ENCODE measurements at places on chromosomes 13 and 19. TPM values are rescaled to one million over a fixed set of nuclear protein-coding genes. Genes with fewer than 3 reads are reported as not detected.
A peak's percentile ranks its signal among the peaks of the same experiment; 100 is the strongest.

- no peaks in the 10 kb centered on the region for H3K36me3 ChIP-seq
- no peak for DNase-seq
- peaks cover 14% of the 10 kb centered on the region for H3K27me3 ChIP-seq
- H3K4me1 ChIP-seq = no peaks in the 10 kb centered on the region
- no peak overlapping the region for H3K27ac ChIP-seq
Observed at GRCh38 chr13:23771956-23772355, 117.2 kb downstream of the MIPEP start.

- H3K27ac ChIP-seq = no peak overlapping the region
- H3K4me1 ChIP-seq = no peaks in the 10 kb centered on the region
- H3K27me3 ChIP-seq = no peaks in the 10 kb centered on the region
- no peak overlapping the region for H3K4me3 ChIP-seq
- DNase-seq = no peak
Observed at GRCh38 chr13:66689628-66690027, 540.5 kb downstream of the PCDH9 start.

- H3K36me3 ChIP-seq = peaks cover 14% of the 10 kb centered on the region
- H3K27ac ChIP-seq = no peak overlapping the region
Observed at GRCh38 chr19:3852614-3853254, 16.1 kb downstream of the ZFR2 start.

DNA sequence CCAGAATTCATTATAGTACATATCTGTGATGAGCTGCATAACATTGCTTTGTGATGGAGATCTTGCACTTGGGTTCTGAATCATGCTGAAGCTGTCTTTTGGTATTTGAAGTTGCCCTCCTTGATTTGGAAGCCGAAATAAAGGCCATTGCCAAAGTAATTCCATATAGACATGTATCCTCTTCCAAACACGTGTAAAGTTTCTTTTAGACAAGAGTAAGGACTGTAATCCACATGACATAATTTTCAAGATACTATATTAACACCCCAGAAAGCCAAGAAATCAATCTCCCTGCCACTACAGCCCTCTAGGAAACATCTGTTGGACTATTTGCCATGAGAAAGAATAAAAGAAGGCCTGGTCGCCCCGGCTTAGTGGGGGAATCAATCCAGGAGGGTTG lies 754.2 kb downstream of the FGF9 start:
- no peak overlapping the region for H3K27ac ChIP-seq
- no peak for DNase-seq
- H3K4me3 ChIP-seq = no peak overlapping the region
- H3K4me1 ChIP-seq = peaks cover 4% of the 10 kb centered on the region
- no peaks in the 10 kb centered on the region for H3K27me3 ChIP-seq
- no peaks in the 10 kb centered on the region for H3K36me3 ChIP-seq

DNA sequence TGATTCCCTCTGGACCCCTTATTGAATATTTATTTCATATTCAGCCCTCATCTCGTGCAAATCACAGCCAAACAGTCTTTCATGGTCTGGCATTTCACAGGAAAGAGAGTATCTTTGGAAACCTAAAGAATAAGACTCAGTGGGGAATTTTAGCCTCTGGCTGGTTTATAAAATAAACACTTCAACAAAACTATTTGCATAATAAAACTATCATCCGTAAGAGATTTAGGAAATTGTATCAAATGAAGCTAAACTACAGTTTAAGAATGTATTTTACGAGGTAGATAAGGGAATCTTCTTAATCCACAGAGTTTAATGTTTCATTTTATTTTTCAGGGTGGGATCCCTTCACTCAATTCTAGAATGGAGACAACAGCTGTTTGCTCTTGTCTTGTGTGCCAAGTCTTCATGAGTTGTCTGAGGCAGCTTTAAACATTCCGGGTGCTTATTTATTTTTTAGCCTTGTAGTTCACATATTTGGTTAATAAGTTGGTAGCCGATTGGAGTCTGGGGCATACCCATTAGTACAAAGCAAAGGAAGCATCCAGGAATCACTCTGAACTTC lies 634.4 kb upstream of the KLF12 start:
- H3K4me3 ChIP-seq = no peak overlapping the region
- no peak overlapping the region for H3K27ac ChIP-seq
- H3K4me1 ChIP-seq = no peaks in the 10 kb centered on the region
- H3K27me3 ChIP-seq = no peaks in the 10 kb centered on the region

DNA sequence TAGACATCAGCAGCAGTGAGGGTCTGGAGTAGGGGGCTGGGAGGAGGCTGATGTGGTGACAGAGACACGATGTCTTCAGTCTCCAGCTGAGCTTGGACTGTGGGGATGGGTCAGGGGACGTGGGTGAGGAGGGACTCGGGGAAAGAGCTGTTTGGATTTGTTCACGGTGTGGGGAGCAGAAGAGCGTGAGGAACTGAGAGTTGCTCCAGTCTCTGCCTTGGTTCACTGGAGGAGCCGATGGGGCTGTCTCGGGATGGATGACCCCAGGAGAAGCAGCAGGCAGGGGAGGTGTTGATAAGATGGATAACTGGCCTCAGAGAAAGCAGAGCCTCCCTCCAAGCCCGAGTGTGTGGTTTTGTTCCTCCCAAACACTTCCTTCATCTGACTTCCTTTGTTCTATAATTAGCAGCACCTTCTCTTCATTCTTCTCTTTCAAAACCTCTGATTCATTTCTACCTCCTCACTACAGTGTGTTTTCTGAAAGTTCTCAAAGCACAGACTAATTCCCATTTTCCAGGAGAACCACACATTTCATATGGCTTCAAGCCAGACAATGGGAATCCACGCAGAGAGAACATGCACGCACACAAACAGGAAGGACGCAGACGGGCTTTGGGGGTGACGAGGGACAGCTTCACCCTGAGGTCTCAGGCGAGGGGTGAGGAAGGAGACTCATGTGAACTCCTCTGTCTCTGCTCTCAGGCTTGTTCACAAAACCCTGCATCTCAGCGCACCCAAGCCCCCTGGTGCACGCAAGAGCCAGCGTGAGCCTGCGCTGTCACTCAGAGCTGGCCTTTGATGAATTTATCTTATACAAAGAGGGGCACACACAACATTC lies 18.6 kb downstream of the LAIR2 start:
- H3K27me3 ChIP-seq = no peaks in the 10 kb centered on the region
- no peak for DNase-seq
- H3K4me3 ChIP-seq = no peak overlapping the region
- no peaks in the 10 kb centered on the region for H3K36me3 ChIP-seq
- H3K4me1 ChIP-seq = no peaks in the 10 kb centered on the region

- H3K27me3 ChIP-seq = peaks cover 5% of the 10 kb centered on the region
- no peak overlapping the region for H3K4me3 ChIP-seq
- no peak overlapping the region for H3K27ac ChIP-seq
- H3K36me3 ChIP-seq = no peaks in the 10 kb centered on the region
Observed at GRCh38 chr19:3818918-3819317, 32.7 kb upstream of the MATK start.

DNA sequence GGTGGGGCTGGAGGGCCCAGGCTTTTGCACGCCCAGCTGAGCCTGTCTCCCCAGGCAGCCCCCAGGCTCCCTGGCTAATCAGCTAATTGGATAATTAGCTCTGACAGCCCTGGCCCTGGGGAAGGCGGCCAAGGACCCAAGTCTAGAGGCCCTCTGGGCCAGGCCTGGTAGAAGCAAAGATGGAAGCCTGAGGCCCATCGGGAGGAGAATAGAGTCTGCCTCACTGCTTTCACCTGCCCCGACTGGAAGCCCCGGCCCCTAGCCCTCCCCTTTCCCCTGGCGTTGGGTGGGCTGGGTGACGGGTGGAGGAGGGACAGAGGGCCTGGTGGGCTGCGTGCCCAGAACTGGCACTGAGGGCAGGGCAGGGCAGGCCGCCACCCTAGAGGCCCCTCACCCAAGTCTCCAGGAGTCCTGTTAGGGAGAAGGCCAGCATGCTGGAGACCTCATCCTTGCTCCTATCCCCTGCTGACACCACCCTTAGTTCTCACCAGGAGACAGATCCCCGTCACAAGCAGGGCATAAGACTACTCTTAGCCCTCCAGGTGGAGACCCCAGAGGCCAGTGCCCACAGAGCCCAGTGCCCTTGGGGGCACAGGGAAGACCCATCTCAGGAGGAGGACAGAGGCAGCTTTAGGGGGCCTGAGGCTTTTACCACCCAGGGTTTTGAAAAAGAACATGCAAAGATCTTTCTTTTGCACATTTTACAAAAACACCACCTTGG lies 12.0 kb downstream of the LYL1 start:
- no peak for DNase-seq
- H3K4me1 ChIP-seq = peaks cover 16% of the 10 kb centered on the region
- peak overlapping the region; percentile 98 for H3K27ac ChIP-seq
- H3K27me3 ChIP-seq = peaks cover 32% of the 10 kb centered on the region

DNA sequence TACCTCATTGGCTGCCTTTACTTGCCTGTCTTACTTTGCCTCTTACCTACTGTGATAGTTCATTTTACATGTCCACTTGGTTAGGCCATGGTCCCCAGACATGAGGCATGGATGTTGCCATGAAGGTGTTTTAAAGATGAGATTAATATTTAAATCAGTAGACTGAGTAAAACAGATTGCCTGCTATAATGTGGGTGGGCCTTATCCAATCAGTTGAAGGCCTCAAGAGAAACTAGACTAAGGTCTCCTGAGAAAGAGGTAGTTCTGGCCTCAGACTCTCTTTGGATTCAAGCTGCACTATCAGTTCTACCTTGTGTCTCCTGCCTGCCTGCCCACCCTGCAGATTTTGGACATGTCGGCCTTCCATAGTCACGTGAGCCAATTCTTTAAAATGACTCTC lies 26.1 kb downstream of the ADGRE3 start:
- H3K4me1 ChIP-seq = no peaks in the 10 kb centered on the region
- no peaks in the 10 kb centered on the region for H3K36me3 ChIP-seq
- H3K4me3 ChIP-seq = no peak overlapping the region

DNA sequence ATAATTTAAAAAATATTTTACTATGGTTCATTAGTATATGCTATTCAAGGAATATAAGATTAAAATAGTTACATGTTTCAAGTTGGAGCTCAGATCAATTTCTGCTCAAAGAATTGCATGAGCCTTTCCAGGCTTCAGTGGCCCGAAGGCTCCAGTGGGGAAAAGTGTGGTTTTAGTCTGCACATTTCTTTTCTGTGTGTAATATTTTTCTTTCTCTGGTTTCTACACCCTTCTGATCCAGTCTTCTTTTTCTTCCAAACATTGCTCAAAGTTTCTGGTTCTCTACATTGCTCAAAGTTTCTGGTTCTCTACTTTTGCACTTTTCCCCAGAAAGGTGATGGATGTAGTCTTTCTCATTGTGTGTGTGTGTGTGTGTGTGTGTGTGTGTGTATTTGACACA lies 64.7 kb upstream of the OXGR1 start:
- no peaks in the 10 kb centered on the region for H3K36me3 ChIP-seq
- no peak overlapping the region for H3K4me3 ChIP-seq
- H3K27me3 ChIP-seq = no peaks in the 10 kb centered on the region
- no peaks in the 10 kb centered on the region for H3K4me1 ChIP-seq
- no peak overlapping the region for H3K27ac ChIP-seq

GRCh38 chr19:38539751-38540150 lies 78.0 kb downstream of the MAP4K1 start:
- H3K4me3 ChIP-seq = no peak overlapping the region
- no peak overlapping the region for H3K27ac ChIP-seq
- no peaks in the 10 kb centered on the region for H3K4me1 ChIP-seq

DNA sequence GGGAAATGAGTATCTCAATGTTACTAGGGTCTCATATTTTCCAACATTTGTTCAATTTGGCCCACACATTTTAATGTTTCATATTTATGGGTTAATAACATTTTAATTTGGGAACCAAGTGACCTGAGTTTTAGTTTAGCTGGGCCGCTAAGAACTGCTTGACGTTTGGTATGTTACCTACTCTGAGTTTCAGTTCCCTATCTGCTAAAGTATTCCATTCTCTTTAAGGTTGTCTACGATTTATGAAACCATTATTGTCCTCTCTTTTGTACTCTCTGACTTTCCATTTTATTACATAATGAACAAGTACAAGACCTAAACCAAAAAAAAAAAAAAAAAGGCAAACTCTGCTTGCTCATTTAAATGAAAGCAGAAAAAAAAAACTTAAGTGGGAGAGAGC lies 89.9 kb downstream of the FGF14 start:
- H3K36me3 ChIP-seq = no peaks in the 10 kb centered on the region
- H3K27me3 ChIP-seq = no peaks in the 10 kb centered on the region
- DNase-seq = no peak
- no peaks in the 10 kb centered on the region for H3K4me1 ChIP-seq

- no peaks in the 10 kb centered on the region for H3K36me3 ChIP-seq
- no peaks in the 10 kb centered on the region for H3K4me1 ChIP-seq
- H3K27me3 ChIP-seq = no peaks in the 10 kb centered on the region
- no peak overlapping the region for H3K4me3 ChIP-seq
- DNase-seq = no peak
Observed at GRCh38 chr19:58053480-58054156, 5.5 kb upstream of the ZNF135 start.

DNA sequence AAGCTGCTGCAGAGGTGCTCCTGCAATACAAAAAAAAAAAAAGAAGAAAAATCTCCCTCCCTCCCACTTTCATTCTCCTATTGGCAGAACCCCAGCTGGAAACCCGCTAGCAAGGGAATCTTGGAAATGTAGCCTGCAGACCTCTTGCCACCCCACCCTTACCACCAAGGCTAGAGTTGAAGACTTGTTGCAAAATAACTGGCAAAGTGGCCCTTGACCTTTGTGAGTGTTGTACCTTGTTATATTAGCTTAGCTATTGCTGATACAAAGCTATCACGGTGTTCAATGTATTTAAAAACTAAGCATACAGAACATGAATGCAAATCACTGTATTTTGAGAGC lies 57.5 kb upstream of the KCTD4 start:
- DNase-seq = no peak
- no peak overlapping the region for H3K4me3 ChIP-seq
- H3K27ac ChIP-seq = no peak overlapping the region
- peaks cover 4% of the 10 kb centered on the region for H3K36me3 ChIP-seq
- peaks cover 5% of the 10 kb centered on the region for H3K4me1 ChIP-seq

DNA sequence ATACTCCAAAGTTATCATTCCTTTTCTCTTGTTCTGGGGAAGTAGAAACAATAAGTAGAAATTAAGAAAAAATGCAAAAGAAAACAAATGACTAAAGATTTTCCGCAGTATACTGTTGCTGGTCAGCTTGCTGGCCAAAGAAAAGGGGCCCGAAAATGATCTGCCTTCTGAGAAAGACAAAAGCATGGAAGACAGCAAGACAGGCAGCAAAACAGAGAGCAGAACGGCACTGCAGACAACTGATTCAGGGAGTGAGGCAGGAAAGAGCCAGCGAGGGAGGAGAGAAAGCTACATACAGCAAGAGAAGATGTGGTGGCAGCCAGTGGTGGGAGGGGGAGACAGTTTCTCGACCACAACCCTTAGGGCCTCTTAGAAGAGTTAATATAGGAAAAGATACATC lies 5.3 kb upstream of the DOCK9 start:
- H3K4me1 ChIP-seq = peaks cover 5% of the 10 kb centered on the region
- H3K27ac ChIP-seq = no peak overlapping the region
- no peak overlapping the region for H3K4me3 ChIP-seq
- DNase-seq = no peak

C19orf67 gene
- total RNA-seq = 11.8 TPM

TEAD2 gene
- 166 TPM for total RNA-seq

PABPC3 gene
- total RNA-seq = not detected

ATP1A3 gene
- total RNA-seq = 2.1 TPM

ANGPTL8 gene
- not detected for total RNA-seq

OPA3 gene
- 14.2 TPM for total RNA-seq

DMPK gene
- 52.7 TPM for total RNA-seq

MAP4K1 gene
- 17.8 TPM for total RNA-seq

Measured in endodermal cell (in vitro differentiated cells).